ENCODE measurements at places on chromosomes 3 and 15.

DNA sequence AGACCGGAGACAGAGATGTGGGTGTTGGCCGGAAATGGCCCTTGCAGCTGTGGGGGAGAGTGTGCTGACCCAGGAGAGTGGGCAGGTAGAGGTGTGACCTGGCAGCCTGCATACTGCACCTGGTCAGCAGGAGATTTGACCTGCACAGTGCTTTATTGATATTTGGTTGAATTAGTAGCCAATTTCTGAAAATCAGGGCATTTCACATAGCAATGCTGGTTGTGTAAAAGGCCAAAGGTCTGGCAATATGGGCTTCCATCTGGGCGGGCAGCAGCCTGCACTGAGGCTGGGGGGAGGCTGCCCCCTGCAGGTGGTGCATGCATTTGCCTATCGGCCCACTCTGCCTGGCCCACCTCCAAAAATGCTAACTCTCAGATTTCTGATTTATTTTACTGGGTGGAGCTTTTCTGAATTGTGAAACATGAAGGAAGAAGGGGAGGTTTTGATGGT, 9.4 kb upstream of the MGLL start:
- no peak for DNase-seq

- DNase-seq: no peak
Observed at GRCh38 chr3:19652336-19652735, 281.7 kb downstream of the EFHB start.

DNA sequence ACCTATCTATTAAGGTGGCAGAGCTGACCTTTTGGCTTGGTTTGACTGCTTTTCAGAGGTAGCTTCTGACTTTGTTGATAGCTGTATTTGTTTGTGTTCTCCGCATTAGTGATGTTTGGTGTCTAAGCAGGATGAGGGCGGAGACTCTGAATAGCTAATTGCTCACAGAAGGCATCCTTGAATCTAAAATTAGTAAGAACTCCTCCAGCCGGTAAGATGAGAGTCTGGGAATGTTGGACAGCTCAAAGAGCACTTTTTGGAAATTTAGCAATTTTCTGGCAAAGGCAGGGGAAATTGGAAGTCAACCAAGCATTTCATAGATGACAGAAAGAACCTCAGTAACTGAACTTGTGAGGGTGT, 174.1 kb downstream of the KLHL25 start:
- no peak for DNase-seq

- DNase-seq: no peak
Observed at GRCh38 chr3:127388427-127388826, 100.6 kb upstream of the PRR20G start.

GRCh38 chr3:173584838-173585831, 187.6 kb downstream of the NLGN1 start:
- DNase-seq: peak; percentile 74

DNA sequence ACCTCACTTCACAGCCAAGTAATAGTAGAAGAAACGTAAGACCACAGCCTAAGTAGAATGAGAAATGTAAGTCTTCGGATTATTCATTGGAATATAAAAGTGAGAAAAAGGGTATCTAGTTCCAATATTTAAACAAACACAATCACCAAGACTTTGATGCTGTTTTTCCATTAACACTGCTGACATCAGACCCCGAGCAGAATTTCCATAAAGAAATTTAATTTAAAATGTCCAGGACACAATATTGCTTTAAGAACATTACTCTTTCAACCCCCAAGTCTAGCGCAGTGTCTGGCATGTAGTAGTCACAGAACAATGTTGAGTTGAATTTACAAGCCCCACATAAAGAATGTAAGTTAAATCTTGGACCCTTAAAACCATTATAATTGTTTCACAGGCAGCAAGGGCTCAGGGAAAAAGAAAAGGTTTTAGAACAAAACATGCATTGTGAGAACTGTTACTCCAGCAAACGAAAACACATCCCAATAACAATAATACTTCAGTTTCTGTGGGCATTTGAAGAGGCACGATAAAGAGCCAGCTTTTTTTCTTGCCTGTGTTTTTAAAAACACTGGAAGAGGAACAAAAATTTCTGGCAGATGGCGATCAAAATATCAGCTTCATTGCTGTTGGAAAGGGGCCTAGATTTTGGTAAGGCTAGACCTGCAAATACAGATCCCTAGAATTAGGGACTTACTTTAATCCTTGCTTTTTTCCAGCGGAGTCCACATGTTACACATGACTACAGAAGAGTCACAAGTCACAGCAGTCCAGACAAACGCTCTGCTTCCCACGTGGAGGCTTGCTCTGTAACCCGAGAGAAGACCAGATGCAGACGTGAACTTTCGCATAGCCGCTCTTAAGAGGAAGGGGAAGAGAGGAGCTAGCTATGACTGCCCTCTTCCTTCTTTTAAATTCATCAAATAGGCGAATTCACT, 77.9 kb upstream of the IGSF10 start:
- DNase-seq: peak; percentile 74

- DNase-seq: no peak
Observed at GRCh38 chr15:73650416-73651126, 17.4 kb upstream of the NPTN start.

GRCh38 chr15:99536422-99537040, 29.3 kb upstream of the MEF2A start:
- DNase-seq: peak; percentile 60

DNA sequence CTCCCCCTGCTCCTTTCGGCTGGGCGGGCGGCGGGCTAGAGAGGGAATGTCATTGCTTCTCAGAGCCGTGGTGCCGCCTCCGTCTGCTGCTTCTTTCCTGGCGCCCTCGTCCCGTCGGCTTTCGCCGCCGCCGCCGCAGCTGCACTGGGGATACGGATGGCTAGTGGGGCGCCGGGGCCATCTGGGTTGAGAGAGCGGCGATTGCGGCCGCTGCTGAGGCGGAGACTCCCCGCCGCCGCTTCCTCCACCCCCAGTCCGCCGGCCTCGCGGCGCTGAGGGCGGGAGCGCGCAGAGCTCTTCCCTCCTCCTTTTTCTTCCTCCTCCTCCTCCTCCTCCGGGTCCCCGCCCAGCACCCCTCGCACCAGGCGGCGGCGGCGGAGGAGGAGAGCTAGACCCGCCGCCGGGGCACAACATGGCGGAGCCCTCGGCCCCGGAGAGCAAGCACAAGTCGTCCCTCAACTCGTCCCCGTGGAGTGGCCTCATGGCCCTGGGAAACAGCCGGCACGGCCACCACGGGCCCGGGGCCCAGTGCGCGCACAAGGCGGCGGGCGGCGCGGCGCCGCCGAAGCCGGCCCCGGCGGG, at the start of gene STT3B:
STT3B (plus strand) TSS at position 339 of the 582 bp plus-strand sequence; CDS start at position 413, 74 bp downstream.
- no peak for DNase-seq

DNA sequence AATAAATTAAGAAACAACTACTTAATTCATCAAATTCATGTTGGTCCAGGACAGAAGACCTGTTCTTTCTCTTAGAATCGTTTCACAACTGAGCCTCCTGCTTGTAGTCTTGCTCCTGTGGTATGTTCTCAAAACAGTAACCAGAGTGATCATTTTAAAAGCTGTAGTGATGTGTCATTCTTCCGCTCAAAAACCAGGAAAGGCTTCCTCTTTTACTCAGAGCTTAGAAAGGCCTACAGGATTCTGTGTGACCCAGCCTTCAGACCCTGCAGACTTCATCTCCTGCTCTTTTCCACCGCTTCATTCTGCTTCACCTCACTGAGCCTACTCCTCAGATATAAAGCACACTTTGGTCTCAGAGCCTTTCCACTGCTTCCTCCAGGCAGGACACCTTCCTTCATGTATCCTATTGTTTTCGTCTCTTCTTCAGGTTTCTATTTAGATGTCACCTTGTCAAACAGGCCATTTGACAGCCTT, 22.7 kb downstream of the ST6GAL1 start:
- peak; percentile 54 for DNase-seq

- DNase-seq: peak; percentile 14
Observed at GRCh38 chr15:85706779-85707518, 87.8 kb downstream of the KLHL25 start.

GRCh38 chr3:45002720-45003119, 23.4 kb upstream of the CLEC3B start:
- no peak for DNase-seq

GRCh38 chr3:141179983-141180382, 51.6 kb upstream of the PXYLP1 start:
- no peak for DNase-seq

GRCh38 chr3:127207727-127208482, 15.0 kb downstream of the PRR23E start:
- no peak for DNase-seq

GRCh38 chr3:106710596-106710995, 666.6 kb upstream of the CCDC54 start:
- no peak for DNase-seq

DNA sequence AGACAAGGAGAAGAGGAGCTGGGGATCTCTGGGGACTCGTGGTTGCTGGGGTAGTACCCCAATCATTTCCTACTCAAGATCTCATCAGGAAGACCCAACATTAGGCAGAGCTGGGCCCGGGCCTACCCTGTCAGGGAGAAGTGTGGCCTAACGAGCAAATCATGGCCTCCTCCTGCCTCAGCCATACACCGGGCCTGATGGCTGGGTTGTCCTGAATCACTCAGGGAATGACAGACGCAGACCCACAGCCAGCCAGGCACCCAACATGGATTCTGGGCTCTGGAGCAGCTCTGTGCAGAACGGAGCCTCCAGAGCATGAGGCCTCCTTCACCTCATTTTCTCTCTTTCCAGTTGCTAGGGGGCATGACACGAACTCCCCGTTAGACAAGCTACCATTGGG, 19.7 kb downstream of the ITGA11 start:
- DNase-seq: no peak

DNA sequence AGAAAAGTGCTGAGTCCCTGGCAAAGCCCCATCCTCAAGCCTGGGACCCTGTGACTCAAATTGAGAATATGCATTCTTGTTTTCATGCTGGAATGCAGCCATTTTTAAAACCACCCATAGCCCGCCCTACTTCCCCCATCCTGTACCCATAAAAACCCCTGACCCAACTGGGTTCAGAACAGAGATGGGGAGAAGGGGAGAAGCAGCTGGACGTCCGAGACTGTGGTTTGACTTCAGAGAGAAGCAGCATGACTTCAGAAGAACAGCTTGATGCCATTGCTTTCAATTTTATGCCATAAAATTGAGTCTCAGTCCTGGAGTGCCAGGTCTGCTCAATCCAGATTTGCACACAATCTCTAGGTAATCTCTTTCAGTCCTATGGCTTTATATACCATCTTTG, 78.2 kb downstream of the BCHE start:
- DNase-seq: no peak

- peak; percentile 18 for DNase-seq
Observed at GRCh38 chr3:4584456-4585249, 91.5 kb downstream of the ITPR1 start.

GRCh38 chr3:131361464-131362421, 19.8 kb upstream of the NUDT16 start:
- peak; percentile 55 for DNase-seq

GRCh38 chr3:126084768-126085180, 850 bp upstream of the SLC41A3 start:
- no peak for DNase-seq

GRCh38 chr15:34055868-34056595, 17.0 kb upstream of the AVEN start:
- DNase-seq: no peak

- no peak for DNase-seq
Observed at GRCh38 chr3:21142949-21143348, 608.1 kb downstream of the ZNF385D start.

DNA sequence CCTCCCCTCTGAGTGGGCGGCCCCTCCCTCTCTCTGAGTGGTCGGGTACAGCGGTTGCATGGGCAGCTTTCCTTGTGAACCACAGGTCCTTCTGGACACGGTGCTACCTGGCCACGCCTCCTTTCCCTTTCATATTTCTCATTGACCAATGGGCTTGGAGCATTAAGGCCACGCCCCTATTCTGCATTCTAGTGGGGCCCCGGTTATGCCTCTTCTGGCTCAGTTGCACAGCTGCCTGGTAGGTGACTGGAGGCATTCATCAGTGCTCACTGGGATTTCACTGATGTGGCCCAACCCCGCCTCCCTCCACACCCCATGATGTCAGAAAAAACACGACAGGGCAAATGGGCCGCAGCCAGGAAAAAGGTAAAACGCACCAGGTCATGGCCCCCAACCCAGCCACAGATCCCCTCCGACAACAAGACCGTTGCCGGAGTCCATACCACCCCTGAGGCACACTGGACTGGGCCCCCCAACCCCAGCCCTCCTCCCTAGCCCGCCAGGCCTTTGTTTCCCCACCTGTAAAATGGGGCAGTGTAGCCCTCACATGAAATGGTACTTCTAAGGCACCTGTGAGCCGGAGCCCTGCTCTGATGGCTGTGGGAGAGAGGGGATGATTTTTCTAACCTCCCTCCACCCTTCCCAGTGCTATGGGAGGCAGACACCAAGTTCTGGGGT, 26.3 kb downstream of the NGRN start:
- DNase-seq: no peak

DNA sequence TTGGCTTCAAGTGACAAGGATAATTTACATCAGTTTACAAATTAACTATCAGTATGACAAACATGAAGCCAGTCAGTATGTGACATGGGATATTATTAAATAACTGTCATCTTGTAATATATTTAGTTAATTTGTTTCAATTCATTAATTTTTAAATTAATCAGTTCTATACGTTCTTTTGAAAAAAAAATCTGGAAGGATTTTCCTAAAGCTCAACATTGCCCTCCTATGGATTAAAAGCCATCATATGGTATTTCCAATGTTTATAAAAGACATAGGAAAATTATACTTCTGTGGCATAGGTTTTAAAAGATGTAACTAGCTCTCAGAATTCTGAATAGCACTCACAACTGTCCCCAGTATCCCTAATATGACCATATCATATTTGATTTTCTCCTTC, 134.4 kb downstream of the PLOD2 start:
- no peak for DNase-seq

GRCh38 chr15:83474578-83474977, 27.4 kb downstream of the SH3GL3 start:
- DNase-seq: peak; percentile 60

DNA sequence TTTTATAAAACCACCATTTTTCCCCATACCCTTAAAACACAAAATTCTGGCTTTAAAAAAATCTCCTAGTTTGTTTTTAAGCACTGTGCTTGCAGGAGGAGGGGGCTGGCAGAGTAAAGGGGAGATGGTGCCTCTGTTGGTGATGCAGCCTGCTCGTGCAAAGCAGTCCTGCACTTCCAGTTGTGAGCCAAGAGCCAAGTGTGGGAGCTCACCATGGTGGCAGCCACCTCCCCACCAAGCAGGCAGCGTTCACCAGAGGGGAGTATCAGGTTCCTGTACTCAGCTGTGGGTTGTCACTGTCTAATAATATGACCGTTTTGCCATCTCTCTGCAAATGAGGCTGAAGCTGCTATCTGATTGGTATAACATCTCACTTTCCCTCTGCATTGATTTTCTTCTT, 164.8 kb downstream of the SYNPR start:
- no peak for DNase-seq

GRCh38 chr3:115280506-115280905, 133.4 kb upstream of the ZBTB20 start:
- DNase-seq: peak; percentile 45

GRCh38 chr3:147305533-147306250, 100.7 kb downstream of the ZIC4 start:
- no peak for DNase-seq

GRCh38 chr3:71050538-71051258, 532.8 kb downstream of the FOXP1 start:
- peak; percentile 82 for DNase-seq
